ENCODE measurements at places on chromosomes 16 and 17. TPM values are rescaled to one million over a fixed set of nuclear protein-coding genes. Genes with fewer than 3 reads are reported as not detected.
A peak's percentile ranks its signal among the peaks of the same experiment; 100 is the strongest.

DNA sequence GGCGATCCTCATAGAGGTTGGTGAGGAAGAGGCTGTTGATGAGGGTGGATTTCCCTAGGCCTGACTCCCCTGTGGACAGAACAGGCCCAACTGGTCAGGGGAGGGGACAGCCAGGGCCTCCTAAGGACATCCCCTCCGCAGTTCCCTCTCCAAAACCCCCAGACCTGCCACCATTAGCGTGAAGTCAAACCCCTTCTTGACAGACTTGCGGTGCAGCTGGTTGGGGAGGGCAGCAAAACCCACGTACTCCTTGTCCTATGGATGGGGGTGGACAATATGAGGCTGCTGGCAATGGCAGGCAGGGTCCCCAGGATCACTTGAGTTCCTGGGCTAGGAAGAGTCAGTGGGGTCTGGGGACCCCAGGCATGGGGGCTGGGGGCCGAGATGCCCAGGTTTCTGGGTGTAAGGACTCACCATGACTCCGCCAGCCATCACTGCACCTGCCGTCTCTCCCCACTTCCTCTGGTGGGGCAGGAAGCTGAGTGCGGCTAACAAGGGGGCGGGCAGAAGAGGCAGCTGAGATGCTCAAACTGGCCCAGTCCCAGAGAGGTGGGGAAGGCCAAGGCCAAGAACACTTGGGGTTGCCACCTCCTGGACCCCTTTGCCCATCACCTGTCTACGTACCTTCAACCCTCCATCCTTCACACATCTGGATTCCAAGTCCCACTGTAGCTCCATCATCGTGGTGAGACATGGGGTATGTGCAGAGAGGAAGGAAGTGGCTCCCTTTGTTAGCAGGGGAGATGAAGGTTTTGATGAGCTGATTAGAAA, at the start of gene SEPTIN1:
Gene SEPTIN1 (minus strand): TSS at position 451 of the 771 bp plus-strand sequence. CDS start 19 bp downstream, at position 432.
- peaks cover 35% of the 10 kb centered on the region for H3K4me1 ChIP-seq
- peak within 1 kb of the TSS; percentile 98 for H3K27ac ChIP-seq
- peak within 1 kb of the TSS; percentile 93 for H3K4me3 ChIP-seq
- peaks cover 25% of the 10 kb centered on the region for H3K36me3 ChIP-seq

DNA sequence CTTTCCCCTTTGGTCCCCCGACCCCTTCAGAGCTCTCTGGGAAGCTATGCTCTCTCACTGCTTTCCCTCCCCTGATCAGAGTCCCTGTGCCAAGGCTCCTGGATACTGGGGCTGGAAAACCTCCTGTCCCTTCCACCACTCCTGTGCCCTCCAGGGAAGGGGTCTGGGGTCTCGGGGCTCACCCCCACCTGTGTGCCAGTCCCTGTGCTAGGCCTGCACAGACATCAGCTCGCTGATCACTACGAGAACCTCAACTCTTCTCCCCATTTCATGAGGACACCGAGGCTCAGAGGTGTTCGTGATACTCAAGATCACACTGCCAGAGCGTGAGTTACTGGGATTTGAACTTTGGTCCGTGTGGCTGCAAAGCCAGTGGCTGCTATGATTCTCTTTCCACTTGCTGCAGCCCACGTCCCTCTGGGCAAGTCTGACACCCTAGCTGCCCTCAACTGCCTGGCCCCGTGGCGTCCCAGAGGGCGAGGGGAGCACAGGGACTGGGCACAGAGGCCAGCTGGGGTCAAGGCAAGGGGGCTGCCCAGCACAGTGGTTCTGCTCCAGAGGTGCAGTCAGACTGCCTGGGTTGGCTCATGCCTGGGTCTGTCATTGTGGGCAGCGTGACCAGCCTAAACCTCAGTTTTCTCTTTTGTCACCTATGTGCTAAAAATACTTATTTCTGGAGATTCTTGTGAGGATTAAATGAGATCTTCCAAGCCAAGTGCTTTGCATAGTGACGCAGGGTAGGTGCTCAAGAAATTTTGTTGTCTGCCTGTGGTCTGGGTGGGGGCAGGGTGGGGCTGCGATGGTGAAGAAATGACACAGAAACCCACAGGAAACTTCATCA, 43.8 kb upstream of the TOB1 start:
- H3K27ac ChIP-seq, result peak overlapping the region; percentile 85
- DNase-seq, result peak; percentile 48
- no peaks in the 10 kb centered on the region for H3K27me3 ChIP-seq
- H3K4me3 ChIP-seq, result peak overlapping the region; percentile 54
- H3K4me1 ChIP-seq, result peaks cover 39% of the 10 kb centered on the region

DNA sequence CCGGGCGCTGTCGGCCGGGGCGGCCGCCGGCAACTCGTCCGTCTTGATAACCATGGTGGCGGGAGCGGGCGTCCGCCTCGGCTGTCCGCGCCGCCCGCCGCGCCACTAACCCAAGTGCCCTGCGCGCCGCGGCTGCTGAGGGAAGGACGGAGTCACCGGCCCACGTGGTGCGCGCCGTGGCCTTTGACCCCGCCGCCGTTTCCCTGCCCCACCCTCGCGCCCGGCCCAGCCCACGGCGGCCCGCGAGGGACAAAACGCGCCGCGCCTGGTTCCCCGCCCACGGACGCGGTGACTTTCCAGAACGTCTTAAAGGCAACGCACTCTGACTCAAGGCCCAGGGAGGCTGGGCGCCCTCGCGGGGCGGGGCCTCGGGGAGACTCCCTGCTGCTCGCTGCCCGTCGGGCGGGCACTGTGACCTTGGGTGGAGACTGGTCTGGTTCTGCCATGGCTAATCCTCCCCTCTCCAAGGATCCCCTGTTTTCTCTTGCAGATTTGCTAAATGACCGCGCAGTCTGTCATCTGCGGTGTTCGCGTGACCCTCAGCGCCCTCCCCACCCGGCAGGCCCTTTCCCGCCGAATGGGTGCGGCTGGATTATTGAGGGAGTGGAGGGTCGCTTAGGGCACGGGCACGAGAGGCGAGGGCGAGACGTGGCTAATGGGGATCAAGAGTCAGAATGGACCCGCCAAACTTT, at the start of gene CLUH:
Gene CLUH (minus strand): TSS at position 157 of the 692 bp plus-strand sequence. CDS start 103 bp downstream, at position 54.
- H3K27me3 ChIP-seq, result no peaks in the 10 kb centered on the region
- peaks cover 30% of the 10 kb centered on the region for H3K4me1 ChIP-seq
- H3K27ac ChIP-seq, result peak within 1 kb of the TSS; percentile 91
- peak within 1 kb of the TSS; percentile 91 for H3K4me3 ChIP-seq

DNA sequence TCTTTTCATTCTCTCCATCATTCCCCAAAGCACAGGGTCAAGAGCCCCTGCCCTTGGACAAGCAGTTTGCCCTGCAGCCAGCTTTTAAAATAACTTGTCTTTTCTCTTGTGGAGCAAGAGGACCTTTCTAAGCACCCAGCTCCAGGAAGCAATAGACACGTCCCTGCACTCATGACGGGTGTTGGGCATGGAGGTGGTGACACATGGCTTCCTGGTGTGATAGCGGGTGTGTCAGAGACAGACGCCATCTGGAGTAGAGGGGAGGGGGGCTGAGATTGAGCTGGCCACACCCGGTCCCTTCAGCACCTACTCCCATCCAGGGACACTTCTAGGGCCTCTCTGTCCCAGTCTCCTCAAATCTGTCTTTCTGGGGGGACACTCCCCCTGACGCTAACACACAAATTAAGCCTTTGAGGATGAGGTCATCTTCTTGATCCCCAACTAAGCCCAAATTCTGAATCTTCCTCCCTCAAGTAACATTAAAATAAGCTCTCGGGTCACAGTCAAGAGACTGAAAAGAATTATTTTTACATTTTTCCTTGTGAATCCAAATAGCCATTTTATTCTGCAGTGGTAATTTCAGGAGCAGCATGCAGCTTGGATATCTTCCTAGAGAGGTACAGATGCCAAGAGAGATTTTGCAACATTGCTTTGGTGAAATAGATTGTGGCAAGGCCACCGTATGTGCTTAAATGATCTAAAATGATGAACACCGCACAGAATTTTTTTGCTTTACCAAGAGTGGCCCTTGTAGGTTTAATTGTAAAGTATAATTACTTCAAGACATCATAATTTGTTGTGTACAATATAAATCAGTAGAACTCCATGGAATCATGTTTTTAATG, 216.6 kb upstream of the IRX3 start:
- H3K27me3 ChIP-seq, result peaks cover 2% of the 10 kb centered on the region
- no peaks in the 10 kb centered on the region for H3K36me3 ChIP-seq
- no peak for DNase-seq
- H3K27ac ChIP-seq, result no peak overlapping the region
- H3K4me1 ChIP-seq, result no peaks in the 10 kb centered on the region

The TMEM231 gene
- total RNA-seq, result 3.4 TPM

GRCh38 chr16:69930117-69930776, 20.9 kb upstream of the CLEC18A start:
- no peaks in the 10 kb centered on the region for H3K27me3 ChIP-seq
- H3K4me3 ChIP-seq, result no peak overlapping the region
- peaks cover 1% of the 10 kb centered on the region for H3K4me1 ChIP-seq
- DNase-seq, result peak; percentile 41
- no peaks in the 10 kb centered on the region for H3K36me3 ChIP-seq

DNA sequence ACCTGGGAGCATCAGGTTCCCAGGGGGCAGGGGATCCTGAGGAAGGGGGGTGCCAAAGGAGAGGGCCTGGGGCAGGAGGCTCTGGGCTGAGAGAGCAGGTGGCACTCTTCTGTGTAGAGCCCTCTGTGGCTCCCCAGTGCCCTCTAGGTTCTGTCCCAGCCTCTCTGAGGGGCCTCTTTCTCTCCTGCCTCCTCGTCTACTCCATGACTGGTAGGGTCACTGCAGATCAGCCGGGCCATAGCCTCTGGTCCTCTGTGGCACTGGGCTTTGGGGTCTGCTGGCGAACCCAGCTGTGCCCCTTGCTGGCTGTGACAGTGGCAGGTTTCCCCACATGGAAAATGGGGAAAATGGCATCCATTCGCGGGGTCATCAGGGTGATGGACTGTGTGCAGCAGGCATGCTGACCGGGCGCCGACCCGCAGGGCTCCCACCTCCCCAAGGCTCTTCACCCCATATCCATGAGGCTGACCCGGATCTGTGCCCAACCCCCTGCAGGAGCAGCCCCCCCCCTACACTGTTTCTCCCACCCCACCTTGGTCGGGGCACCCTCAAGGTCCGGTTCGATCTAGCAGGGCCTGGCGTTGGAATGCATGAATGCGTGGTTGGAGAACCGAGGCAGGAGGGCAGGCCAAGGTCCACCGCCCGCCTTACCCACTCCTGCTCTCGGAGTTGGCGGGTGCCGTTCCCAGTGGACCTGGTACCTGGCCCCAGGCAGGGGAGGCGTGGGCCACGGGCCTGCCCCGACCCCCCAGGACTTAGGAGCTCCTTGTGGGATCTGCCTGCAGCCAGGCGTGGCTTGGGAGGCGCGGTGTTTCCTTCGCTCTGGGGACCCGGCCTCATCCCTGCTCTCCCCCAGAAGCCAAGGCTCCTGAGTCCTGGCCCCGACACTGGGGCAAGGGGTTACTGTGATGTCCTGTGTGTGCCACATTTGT, 6.5 kb downstream of the GLIS2 start:
- DNase-seq, result no peak
- H3K36me3 ChIP-seq, result no peaks in the 10 kb centered on the region
- H3K27ac ChIP-seq, result no peak overlapping the region
- no peak overlapping the region for H3K4me3 ChIP-seq

The CCL17 gene
- not detected for total RNA-seq

Measured in activated naive CD8-positive, alpha-beta T cell treated with anti-CD3 and anti-CD28 coated beads, Interleukin-2, amount 10 ng/mL, durations not matched to agents 7 days and 5 days (primary cell).